Spinal cord (tissue), 10 donors: ENCODE measurements at places on chromosomes 1 and 21.

GRCh38 chr1:156336242-156336641 lies 1.9 kb downstream of the CCT3 start:
- H3K4me3 ChIP-seq = no peak overlapping the region
- peaks cover 5% of the 10 kb centered on the region for H3K4me1 ChIP-seq
- no peaks in the 10 kb centered on the region for H3K27me3 ChIP-seq
- H3K36me3 ChIP-seq = peaks cover 25% of the 10 kb centered on the region
- no peak overlapping the region for H3K27ac ChIP-seq
- DNase-seq = no peak

GRCh38 chr1:109095631-109096030 lies 5.1 kb downstream of the TMEM167B start:
- H3K36me3 ChIP-seq = peaks cover 15% of the 10 kb centered on the region
- no peak for DNase-seq
- no peaks in the 10 kb centered on the region for H3K27me3 ChIP-seq
- no peak overlapping the region for H3K4me3 ChIP-seq
- peaks cover 6% of the 10 kb centered on the region for H3K4me1 ChIP-seq

GRCh38 chr21:43902441-43902840 lies 37.4 kb downstream of the AGPAT3 start:
- no peaks in the 10 kb centered on the region for H3K27me3 ChIP-seq
- no peak overlapping the region for H3K4me3 ChIP-seq
- DNase-seq = no peak
- peaks cover 44% of the 10 kb centered on the region for H3K36me3 ChIP-seq
- peaks cover 4% of the 10 kb centered on the region for H3K4me1 ChIP-seq

- H3K4me3 ChIP-seq = no peak overlapping the region
- no peak for DNase-seq
- H3K27ac ChIP-seq = no peak overlapping the region
Observed at GRCh38 chr1:56404066-56404465, 175.3 kb downstream of the PLPP3 start.

- no peak for DNase-seq
- no peak overlapping the region for H3K27ac ChIP-seq
- no peaks in the 10 kb centered on the region for H3K4me1 ChIP-seq
- H3K27me3 ChIP-seq = no peaks in the 10 kb centered on the region
- H3K36me3 ChIP-seq = no peaks in the 10 kb centered on the region
Observed at GRCh38 chr1:183642166-183642565, 6.6 kb upstream of the ARPC5 start.

DNA sequence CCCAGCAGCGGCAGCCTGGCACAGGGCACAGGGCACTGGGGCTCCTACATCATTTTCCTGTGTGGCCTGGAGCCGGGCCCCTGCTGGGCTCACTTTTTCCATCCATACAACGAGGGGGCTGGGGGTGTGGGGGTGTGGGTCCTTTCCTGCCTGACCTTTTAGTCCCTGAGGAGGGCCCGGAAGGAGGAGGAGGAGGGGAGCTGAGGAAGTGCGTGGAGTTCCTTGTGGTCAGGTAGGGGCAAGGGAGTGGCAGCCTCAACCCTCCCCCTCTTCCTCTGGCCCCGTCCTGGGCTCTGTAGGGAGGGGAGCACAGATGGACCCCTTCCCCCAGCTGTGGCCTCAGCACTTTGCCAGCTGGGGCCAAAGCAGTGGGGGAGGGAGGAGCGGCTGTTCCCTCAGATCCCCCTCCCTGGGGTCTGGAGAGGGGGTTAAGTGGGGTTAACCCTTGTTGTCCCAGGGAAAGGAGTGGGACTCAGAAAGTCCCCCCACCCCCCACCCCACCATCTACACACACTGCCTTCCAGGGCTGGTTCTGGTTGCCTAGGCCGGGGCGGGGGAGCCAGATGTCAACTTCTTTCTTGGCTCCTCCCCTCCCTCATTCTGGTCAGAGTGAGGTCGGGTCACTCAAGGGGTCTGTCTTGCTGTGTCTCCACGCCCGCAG lies 5.7 kb downstream of the NTRK1 start:
- H3K4me1 ChIP-seq = peaks cover 5% of the 10 kb centered on the region
- DNase-seq = no peak
- H3K36me3 ChIP-seq = no peaks in the 10 kb centered on the region
- H3K27me3 ChIP-seq = peaks cover 31% of the 10 kb centered on the region

GRCh38 chr1:103145449-103145848 lies 37.1 kb upstream of the COL11A1 start:
- no peak for DNase-seq
- H3K27me3 ChIP-seq = no peaks in the 10 kb centered on the region
- H3K36me3 ChIP-seq = no peaks in the 10 kb centered on the region
- no peak overlapping the region for H3K4me3 ChIP-seq
- no peaks in the 10 kb centered on the region for H3K4me1 ChIP-seq
- no peak overlapping the region for H3K27ac ChIP-seq

DNA sequence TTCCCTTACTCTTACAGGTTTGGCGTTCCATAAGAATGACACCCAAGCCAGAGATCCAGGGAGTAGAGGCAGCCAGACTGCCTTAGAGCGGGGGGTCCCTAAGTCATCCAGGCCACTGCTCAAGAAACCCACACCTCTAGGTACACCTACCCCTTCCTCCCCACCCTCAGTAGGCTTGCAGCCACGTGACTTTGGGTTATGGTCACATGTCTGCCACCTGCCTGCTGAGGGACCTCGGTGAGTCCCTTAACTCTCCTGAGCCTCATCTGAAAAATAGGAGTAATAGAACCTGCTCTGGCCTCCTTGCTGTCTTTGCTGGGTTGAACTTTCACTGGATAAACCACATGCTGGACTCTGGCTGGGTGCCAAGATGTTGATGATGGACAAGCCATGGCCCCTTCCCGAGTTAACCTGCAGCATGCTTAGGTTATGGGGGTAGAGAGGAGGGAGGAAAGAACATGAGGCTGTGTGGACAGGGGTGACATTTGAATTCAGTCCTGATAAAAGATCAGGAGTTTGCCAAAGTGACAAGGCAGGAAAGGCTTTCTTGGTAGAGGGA lies 4.5 kb downstream of the RPS6KA1 start:
- no peak overlapping the region for H3K27ac ChIP-seq
- H3K36me3 ChIP-seq = peaks cover 8% of the 10 kb centered on the region
- no peak for DNase-seq
- peaks cover 29% of the 10 kb centered on the region for H3K4me1 ChIP-seq
- H3K4me3 ChIP-seq = no peak overlapping the region
- H3K27me3 ChIP-seq = no peaks in the 10 kb centered on the region

DNA sequence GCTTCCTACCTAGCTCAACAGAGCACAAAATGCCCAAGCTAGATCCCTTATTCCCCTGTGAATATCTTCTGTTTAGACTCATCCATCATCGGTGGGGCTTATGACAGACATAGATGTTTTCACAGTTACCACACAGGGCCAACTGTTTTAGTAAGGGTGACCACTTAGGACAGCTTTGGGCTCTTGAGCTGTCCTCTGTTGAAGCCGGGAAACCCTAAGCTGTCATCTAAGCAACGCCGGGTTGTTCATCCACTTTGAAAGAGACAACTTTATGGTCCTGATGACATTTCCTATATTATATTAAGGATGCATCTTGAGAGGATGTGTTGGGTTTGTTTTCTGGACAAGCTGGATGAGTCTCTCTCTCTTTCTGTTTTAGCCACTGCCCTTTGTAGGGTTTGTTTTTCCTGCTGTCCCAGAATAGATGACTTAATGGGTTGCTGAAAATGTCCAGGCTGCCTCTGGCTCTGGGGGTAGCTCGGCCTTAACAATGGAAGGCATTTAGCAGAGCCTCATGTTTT lies 110.5 kb upstream of the UBE2U start:
- no peaks in the 10 kb centered on the region for H3K4me1 ChIP-seq
- no peaks in the 10 kb centered on the region for H3K27me3 ChIP-seq
- H3K36me3 ChIP-seq = no peaks in the 10 kb centered on the region
- H3K4me3 ChIP-seq = no peak overlapping the region

DNA sequence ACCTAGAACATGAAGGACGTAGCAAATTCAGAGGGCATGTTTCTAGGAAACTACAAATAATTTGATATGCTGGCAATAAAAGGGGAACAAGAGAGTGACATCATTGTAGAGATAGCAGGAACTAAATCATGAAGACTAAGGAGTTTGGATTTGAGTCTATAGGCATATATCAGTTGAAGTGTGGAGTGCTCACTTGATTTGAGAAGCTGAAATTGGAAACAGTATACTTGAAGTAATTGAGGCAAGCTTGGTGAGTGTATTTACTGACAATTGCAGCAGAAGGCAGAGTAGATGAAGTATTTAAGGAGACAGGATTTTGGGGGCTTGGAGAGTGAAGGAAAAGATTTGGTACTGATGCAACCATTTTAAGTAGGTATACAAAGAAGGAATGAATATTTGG lies 6.4 kb upstream of the TMCO2 start:
- H3K36me3 ChIP-seq = peaks cover 5% of the 10 kb centered on the region
- no peaks in the 10 kb centered on the region for H3K4me1 ChIP-seq
- DNase-seq = no peak
- H3K27me3 ChIP-seq = no peaks in the 10 kb centered on the region
- no peak overlapping the region for H3K27ac ChIP-seq

- H3K27ac ChIP-seq = no peak overlapping the region
- peaks cover 33% of the 10 kb centered on the region for H3K4me1 ChIP-seq
- H3K4me3 ChIP-seq = no peak overlapping the region
- H3K27me3 ChIP-seq = no peaks in the 10 kb centered on the region
Observed at GRCh38 chr1:20166051-20166450, 19.8 kb upstream of the UBXN10 start.

- no peaks in the 10 kb centered on the region for H3K27me3 ChIP-seq
- DNase-seq = no peak
- no peak overlapping the region for H3K4me3 ChIP-seq
Observed at GRCh38 chr1:54096227-54096876, 42.9 kb downstream of the TCEANC2 start.

DNA sequence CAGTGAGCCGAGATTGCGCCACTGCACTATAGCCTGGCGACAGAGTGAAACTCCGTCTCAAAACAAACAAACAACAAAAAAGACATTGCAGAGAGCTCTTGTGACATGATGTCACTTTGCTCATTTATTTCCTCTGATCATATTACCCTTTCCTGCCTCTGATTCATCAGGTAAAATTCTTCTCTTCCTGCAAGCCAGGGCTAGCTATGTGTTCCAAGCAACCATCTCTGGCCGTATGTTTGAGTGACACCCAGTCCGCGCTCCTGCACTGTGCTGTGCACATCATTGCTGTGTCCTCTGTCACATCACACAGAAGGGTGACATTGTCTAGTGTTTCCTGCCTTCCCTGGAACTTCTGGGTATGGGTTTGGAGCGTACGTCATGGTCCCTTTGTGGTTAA lies 251.3 kb downstream of the PCP4 start:
- DNase-seq = no peak
- H3K27ac ChIP-seq = no peak overlapping the region
- no peaks in the 10 kb centered on the region for H3K4me1 ChIP-seq
- no peaks in the 10 kb centered on the region for H3K27me3 ChIP-seq

DNA sequence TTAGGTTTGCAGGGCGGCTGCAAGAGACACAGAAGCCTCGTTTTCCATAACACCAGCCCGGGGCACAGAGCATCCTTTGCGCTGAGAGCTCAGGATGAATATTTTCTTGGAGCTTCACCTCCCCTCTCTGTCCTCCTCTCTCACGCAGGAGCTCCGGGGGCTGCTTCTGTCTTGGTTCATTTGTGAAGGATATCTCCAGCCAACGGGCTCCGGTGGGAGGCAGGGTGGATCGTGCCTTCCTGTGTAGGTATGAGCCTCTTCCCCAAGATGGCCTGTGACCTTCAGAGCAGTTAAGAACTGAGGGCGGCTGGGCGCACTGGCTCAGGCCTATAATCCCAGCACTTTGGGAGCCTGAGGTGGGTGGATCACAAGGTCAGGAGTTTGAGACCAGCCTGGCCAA lies 319.0 kb upstream of the C1orf174 start:
- H3K4me1 ChIP-seq = no peaks in the 10 kb centered on the region
- no peak overlapping the region for H3K4me3 ChIP-seq
- H3K27ac ChIP-seq = no peak overlapping the region
- DNase-seq = no peak
- no peaks in the 10 kb centered on the region for H3K36me3 ChIP-seq

GRCh38 chr1:5622412-5622811 lies 369.8 kb downstream of the NPHP4 start:
- no peak overlapping the region for H3K27ac ChIP-seq
- H3K4me3 ChIP-seq = no peak overlapping the region
- H3K4me1 ChIP-seq = peaks cover 17% of the 10 kb centered on the region

DNA sequence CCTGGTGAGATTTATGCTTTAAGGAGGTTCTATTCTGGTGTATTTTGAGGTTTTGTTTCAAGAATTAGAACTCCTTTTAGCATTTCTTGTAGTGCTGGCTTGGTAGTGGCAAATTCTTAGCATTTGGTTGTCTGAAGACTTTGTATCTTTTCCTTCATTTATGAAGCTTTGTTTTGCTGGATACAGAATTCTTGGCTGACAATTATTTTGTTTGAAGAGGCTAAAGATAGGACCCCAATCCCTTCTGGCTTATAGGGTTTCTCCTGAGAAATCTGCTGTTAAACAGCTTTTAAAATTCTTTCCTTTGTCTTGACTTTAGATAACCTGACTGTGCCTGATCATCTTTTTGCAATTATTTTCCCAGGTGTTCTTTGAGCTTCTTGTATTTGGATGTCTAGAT lies 58.6 kb downstream of the GPR137B start:
- H3K4me3 ChIP-seq = no peak overlapping the region
- no peak for DNase-seq
- no peaks in the 10 kb centered on the region for H3K27me3 ChIP-seq

DNA sequence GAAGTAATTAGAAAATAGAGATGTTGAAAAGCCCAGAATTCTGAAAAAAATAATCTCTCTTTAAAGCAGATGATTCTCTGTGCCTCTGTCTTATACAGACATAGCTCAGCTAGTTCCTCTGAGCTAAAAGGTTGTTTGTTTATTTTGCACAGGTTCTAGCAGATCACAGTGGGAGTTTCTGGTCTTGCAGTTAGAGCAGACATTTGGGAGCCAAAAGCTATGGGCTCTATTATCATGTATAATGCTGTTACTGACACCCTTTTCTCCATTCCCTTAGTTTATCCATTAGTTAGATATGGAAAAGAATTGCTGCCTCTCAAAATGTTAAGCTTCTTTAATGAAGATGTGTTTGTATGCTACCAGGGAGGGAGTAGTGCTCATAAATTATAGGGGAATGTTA lies 20.5 kb upstream of the CD55 start:
- no peaks in the 10 kb centered on the region for H3K4me1 ChIP-seq
- no peaks in the 10 kb centered on the region for H3K36me3 ChIP-seq
- no peak overlapping the region for H3K27ac ChIP-seq
- no peaks in the 10 kb centered on the region for H3K27me3 ChIP-seq
- no peak overlapping the region for H3K4me3 ChIP-seq

- no peaks in the 10 kb centered on the region for H3K27me3 ChIP-seq
- H3K27ac ChIP-seq = peak within 1 kb of the TSS; percentile 97
- peaks cover 5% of the 10 kb centered on the region for H3K36me3 ChIP-seq
- H3K4me3 ChIP-seq = peak within 1 kb of the TSS; percentile 89
- DNase-seq = peak; percentile 99
Observed at GRCh38 chr1:117121589-117122329, at the start of gene TRIM45. TSS of gene TRIM45 (minus strand) at chr1:117121749. CDS start at chr1:117121201, 548 bp downstream.

- DNase-seq = no peak
- no peak overlapping the region for H3K4me3 ChIP-seq
- no peak overlapping the region for H3K27ac ChIP-seq
- no peaks in the 10 kb centered on the region for H3K36me3 ChIP-seq
- no peaks in the 10 kb centered on the region for H3K4me1 ChIP-seq
- no peaks in the 10 kb centered on the region for H3K27me3 ChIP-seq
Observed at GRCh38 chr1:152374451-152374850, 14.6 kb upstream of the FLG2 start.
